Fibroblast of the aortic adventitia (primary cell): ENCODE measurements at places on chromosomes 4 and X. TPM values are rescaled to one million over a fixed set of nuclear protein-coding genes. Genes with fewer than 3 reads are reported as not detected.

DNA sequence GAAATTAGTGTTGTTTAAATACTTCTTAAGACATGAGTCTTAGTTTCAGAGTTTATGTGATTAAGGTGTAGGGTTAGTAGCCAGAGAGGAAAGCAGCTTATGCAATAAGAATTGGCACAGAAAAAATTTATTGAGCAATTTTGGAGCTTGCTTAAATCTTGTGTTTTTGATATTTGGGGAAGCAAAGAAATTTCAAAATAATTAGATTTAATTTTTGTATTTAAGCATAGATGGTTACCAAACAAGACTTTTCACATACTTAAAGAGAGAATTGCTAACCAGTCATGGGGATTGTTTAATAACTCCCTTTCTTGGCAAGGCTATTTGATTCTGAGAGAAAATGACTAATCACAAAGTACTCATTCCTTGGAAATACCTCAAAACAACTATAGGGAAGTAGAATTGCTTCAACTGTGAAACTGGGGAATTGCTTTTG is 202.0 kb upstream of the GRID2 start:
- peak; percentile 70 for DNase-seq

DNA sequence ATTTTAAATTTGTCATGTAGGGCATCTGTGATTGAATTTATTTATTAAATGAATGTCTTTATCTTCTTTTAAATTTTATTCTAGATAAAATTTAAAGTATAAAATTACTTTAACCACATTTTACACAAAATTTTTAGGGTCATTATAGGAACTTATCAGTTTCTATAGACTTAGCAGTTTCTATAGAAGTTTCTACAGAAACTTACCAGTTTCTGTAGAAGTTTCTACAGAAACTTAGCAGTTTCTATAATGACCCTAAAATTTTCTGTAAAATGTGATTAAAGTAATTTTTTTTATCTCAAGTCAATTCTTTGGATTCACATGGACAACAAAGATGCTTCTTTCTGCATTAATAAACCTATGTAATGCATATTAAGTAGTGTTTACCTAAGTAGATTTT is 565.9 kb upstream of the TECRL start:
- DNase-seq, result no peak

- no peak for DNase-seq
Observed at GRCh38 chr4:74830928-74831327, 36.6 kb upstream of the BTC start.

- no peak for DNase-seq
Observed at GRCh38 chr4:82591592-82591991, 29.8 kb upstream of the TMEM150C start.

DNA sequence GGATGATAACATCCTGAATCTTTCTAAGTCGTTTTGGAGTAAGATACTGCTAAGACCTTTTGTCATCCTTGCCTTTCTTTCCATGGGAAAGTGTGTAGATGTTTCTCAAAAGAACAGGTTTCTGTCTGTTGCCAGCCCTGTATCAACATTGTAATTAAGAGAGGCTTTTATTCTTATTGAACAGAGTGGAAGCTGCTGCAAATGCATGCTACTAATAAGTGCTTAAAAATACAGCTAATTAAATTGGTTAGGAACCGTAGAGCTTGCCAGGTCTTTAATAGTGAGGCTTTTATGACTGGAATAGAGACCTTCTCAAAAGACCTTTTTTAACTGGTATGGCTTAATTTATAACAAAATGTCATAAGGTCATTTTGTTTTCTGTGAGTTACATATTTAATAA is 34.4 kb downstream of the INTU start:
- DNase-seq, result no peak

DNA sequence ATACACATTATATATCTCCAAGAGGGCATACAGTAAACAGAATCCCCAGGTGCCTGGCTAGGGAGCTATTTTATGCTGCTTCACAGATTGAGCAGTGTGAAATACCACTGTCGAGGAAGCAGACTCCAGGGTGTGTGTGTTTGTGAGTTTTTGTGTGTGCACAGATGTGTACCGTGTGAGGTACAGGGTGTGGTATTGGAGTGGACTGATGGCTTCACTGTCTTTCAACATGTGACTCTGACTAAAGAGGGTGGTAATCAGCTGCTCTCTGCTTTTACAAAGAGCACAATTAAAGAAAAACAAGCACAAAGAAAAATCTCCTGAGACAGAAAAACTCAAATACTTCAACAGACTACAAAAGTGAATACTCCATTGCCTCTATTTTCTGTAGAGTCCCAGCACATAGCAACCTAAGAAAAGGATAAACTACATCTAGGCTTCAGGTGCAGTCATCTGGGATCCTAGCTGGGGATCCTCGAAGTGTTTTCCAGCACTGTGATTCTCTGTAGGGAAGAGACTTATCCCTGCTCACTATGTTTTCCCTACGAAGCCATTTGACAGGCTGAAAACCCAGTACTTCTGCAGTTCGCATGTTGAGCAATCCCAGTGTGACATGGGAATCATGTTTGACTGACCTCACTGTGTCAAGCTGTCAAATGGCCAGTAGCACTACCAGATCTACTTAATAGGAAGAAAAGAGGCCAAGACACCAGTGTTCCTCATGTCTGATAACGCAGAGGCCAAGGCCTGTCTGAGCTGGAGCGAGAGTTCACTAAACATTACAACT is 100.3 kb downstream of the CDS1 start:
- no peak for DNase-seq

DNA sequence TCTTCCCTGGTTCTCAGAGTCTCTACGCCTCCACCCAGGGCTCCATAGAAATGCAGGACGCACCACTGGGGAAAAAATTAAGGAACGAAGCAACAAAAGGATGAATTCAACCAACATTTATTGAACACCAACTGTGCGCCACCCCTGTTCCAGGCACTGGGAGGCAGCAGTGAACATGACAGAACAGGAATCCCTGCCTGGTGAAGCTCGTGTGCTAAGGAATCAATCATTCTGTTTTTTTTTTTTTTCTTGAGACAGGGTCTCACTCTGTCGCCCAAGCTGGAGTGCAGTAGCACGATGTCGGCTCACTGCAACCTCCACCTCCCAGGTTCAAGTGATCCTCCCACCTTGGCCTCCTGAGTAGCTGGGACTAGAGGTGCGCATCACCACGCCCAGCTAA is 1.9 kb upstream of the FTSJ1 start:
- no peak for DNase-seq

- DNase-seq, result no peak
Observed at GRCh38 chrX:23575281-23575680, 92.0 kb upstream of the PRDX4 start.

DNA sequence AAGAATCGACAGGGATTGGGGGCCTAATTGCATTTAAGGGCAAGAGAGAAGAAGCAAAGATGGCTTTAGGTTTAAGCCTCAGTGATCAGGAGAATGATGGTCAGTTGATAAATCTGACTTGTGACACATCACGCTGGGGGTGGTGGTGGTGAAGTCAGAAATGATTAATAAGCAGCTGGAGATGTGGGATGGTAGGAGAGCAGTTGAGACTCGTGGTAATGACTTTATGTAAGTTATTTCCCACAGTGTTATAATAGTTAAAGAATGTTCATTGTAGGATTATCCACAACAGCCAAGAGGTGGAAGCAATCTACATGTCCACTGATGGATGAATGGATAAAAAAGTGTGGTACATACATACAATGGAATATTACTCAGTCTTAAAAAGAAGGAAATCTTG is 178.9 kb upstream of the GPC4 start:
- no peak for DNase-seq

- DNase-seq, result no peak
Observed at GRCh38 chrX:29518100-29518499, 697.3 kb upstream of the MAGEB2 start.

- DNase-seq, result peak; percentile 76
Observed at GRCh38 chrX:129637217-129638109, 17.3 kb downstream of the APLN start.

DNA sequence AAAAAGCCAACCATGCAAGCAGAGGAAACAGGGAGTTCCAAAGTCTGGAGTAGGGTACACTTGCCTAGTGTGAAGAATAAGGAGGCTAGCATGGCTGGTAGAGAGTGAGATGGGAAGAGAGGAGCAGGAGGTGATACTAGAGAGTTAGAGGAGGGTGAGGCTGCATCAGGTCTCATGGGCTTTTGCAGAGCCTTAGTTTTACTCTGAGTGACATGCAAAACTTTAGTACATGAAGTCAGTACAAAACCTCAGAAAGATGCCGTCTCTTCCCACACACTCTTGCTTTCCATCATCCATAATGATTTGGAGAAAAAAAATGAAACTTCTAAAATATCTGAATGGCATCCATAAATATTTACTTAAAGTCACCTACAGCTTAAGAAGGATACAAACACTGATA is 5.0 kb downstream of the OPRPN start:
- DNase-seq, result no peak

DNA sequence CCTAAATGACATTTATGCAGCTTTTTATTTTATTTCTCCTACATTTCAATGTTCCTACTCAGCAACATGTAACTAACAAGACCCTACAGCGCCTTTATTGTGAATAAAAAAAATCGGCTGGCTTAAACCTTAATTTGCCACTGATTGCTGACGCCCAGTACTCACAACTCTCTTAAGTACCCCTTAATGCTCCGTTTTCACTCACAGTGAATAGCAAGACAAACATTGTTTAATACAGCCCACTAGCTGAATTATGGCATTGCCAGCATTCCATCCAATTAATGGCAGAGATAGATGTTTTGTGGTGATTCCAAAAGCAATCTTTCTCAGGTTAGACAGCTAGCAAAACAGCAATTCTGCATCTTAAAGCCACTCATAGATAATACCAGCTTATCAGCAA is 61.1 kb downstream of the PPARGC1A start:
- no peak for DNase-seq

- DNase-seq, result peak; percentile 45
Observed at GRCh38 chr4:41693629-41694028, 54.9 kb downstream of the PHOX2B start.

DNA sequence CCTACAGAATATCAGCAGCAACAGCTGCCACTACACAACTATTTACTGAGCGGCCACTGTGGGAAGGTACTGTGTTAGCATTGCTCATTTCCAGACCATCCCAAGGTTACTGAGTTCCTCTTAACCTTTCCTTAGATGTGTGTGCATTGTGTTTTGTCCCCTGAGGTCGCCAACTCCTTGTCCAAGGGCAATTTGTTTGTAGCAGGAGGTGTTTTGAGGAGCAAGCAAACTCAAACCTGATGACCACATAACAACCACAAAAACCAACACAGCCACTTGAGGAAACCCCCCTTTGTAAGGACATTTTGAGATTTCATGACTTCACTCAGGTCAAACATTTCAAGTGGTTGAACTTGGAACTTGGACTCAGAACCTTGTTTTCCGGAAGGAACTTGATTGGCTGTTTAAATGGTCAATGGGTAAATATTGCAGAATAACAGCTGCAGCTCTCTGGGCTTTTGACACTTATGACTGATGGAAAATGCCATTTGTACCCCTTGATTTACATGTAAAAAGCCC is 122.3 kb downstream of the MID1IP1 start:
- no peak for DNase-seq

GRCh38 chrX:119410027-119410819 is 11.1 kb downstream of the SLC25A43 start:
- DNase-seq, result peak; percentile 82

DNA sequence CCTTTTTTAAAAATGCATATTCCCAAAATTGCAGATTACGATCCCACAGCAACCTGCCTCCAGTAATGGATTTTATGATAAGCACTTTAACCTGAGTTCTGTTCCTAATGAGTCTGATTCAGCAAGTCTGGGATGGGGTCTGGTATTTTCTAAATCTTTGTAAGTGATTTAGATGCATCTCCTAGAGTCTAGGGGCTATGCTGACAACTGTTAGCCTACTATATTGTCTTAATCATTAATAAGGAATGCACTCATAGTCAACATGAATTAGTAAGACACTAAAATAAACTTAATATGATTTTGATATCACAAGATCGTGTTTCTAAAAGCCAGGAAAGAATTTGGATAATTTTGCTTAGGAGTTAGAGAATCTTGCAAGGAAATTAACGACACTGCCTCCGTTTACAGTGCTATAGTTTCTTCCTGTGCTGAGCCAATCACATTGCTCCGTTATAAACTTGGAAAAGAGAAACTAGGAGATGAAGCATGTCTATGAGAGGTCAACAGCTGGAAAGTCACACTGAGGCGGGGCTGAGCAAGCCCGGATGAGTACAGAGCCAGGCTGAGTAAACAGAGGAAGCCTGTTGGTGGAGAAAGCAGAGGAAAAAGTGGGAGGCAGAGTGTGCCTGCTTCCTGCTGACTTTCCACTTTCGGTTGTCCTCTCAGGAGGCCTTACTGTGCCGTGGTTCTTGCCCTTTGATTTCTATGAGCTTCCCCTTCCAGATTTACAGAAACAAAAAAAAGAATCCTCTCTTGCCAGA is 5.4 kb downstream of the SCARB2 start:
- peak; percentile 88 for DNase-seq

DNA sequence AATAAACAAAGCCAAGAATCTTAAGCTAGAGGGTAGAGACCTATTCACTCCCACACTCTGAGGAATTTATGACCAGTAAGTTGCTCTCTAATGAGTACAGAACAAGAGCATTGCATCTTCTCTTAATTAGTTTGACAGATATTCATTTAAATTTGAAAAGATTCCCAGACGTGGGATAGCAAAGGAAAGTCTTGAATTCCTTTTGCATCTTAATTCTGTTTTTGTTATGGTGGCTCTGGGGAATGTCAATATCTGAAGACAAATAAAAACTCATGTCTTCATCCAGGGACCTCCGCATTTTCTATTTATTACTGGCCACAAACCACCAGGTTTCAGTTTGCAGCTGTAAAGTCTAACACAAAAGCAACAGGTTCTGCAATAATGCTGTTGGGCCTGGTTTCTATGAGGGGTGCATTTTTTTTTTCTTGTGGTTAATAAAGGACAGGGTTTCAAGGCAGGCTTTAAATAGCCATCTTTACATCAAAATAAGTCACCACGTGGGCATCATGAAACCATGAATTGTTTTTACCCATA is 172.3 kb downstream of the SHROOM3 start:
- no peak for DNase-seq

GRCh38 chr4:83315341-83315870 is 19.2 kb downstream of the HPSE start:
- no peak for DNase-seq

DNA sequence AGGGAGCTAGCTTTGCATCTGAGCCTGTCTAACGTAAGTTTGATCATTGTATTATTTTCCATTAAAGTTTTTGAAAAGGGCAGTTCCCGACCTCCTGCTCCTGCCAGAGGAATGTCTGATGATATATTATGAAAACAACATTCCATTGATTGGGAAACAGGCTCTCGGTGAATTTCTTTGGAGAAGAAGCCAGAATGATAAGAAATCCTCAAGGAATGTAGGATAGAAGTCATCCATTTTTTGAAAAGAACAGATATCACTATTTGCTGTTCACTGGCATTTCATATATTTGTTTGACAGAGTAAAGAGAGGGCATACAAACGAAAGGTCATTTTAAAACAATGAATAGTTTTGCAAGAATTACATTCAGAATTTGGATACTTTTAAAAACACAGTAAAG is 781.0 kb upstream of the HTR2C start:
- peak; percentile 0 for DNase-seq

IL15 gene
- total RNA-seq, result 2.3 TPM in 2 replicates

SSX2B gene
- total RNA-seq, result 0.09 TPM in 1 of 2 replicates, not detected in the other

PNMA3 gene
- total RNA-seq, result under 0.01 TPM in 1 of 2 replicates, not detected in the other

HTATSF1 gene
- total RNA-seq, result 37.5 and 99.5 TPM in 2 replicates

CRMP1 gene
- not detected in 2 replicates for total RNA-seq

SCD5 gene
- 18.0 and 22.8 TPM in 2 replicates for total RNA-seq

RAB9B gene
- 1.9 and 2.6 TPM in 2 replicates for total RNA-seq

F11 gene
- not detected in 2 replicates for total RNA-seq

SPIN4 gene
- total RNA-seq, result 3.1 and 13.3 TPM in 2 replicates

PPEF2 gene
- total RNA-seq, result not detected in 2 replicates
